ENCODE measurements at places on chromosomes 11 and 22.
A peak's percentile ranks its signal among the peaks of the same experiment; 100 is the strongest.

GRCh38 chr11:71103266-71103665 lies 149.1 kb downstream of the SHANK2 start:
- no peak for DNase-seq

DNA sequence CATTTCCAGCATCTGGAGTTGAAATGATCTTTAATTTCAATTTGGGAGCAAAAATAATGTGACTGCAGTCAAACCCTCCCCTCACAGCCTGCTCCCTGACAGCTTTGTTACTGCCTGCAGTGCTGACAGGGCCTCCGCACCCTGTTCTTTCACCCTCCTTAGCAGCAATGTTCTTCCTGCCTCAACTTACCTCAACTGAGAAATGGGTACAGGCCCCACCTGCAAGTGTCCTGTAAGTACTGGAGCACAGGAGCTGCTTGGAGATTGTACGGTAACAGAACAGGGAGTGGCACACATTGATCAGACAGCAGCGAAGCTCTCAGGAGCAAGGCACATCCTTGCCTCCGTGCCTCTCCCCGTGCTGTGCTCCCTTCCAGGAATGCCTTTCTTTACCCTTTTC lies 131.3 kb downstream of the CHST1 start:
- no peak for DNase-seq

- no peak for DNase-seq
Measured at GRCh38 chr22:36790648-36791047, 14.7 kb upstream of the IFT27 start.

DNA sequence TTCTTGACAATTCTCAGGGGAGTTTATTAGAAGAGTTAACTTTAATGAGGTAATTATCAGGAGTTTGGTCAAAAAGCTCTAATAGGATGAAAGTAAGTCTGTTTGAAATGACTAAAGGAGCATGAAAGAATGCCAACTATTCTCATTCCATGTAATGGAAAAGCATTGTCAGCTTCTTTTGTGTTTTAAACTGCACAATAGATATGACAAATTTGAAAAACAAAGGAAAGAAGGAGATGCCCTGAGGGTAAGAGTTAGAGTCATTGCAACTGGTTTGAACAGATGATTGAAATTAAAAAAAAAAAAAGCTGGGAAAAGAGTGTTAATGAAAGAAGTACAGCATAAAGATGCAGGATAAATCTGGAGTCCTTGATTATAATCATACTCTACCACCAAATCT lies 296.8 kb upstream of the FOLH1 start:
- DNase-seq: no peak

DNA sequence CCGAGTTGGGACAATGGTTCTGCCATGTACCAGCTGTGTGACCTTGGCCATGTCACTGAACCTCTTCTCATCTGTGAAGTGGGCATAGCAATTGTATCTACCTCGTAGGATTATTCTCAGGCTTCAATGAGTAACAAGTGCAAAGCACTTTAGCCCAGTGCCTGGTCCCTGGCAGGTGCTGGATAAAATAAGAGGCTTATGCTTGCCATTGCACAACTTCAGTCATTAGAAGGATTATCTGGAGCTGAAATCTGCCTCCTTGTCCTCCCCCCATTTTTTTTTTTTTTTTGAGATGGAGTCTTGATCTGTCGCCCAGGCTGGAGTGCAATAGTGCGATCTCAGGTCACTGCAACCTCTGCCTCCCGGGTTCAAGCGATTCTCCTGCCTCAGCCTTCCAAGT lies 7.2 kb downstream of the SMTNL1 start:
- no peak for DNase-seq

- DNase-seq: no peak
Measured at GRCh38 chr11:118259138-118259537, 5.0 kb downstream of the MPZL2 start.

DNA sequence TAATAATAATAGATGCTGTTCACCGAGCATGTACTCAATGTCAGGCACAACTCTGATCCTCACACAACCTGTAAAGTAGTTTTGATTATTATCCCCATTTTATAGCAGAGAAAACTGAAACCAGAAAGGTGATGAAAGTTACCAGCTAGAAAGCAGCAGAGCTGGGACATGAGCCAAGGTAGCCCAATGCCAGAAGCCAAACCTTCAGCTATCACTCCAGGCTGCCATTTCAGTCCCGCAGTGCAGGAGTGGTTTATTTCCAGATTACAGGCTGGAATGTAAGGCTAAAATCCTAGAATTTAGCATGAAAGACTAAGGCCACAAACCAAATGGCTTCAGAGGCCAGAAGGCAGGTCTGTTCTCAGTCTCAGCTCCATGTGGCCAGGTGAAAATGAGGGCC lies 108.8 kb downstream of the TENM4 start:
- no peak for DNase-seq

GRCh38 chr22:35399678-35400500 lies at the start of gene MCM5:
Gene MCM5 (plus strand): TSS chr22:35400140. CDS start chr22:35400439, 299 bp downstream.
- DNase-seq: peak; percentile 99

GRCh38 chr11:86610559-86611341 lies 61.7 kb downstream of the ME3 start:
- no peak for DNase-seq

GRCh38 chr11:45886816-45887520 lies 1.5 kb downstream of the MAPK8IP1 start:
- no peak for DNase-seq

- no peak for DNase-seq
Measured at GRCh38 chr11:121334973-121335710, 42.6 kb downstream of the SC5D start.

DNA sequence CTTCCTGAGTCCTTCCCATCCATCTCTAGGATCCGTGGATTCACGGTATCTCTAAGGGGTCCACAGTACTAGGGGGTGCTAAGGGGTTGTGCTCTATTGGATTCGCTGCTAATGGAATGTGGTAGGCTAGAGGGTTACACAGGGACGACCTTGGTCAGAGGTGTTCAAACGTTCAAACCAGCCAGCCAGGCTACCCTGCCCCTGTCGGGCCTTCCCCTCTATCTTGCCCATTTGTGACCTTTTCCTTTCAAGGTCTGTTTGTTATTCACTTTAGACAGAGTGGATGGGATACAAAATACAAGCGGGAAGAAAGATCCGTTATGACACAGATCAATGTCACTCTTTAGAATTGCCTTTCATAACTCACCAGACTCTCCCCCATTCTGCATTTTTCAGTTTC lies 205.8 kb upstream of the TBCEL start:
- no peak for DNase-seq

- DNase-seq: no peak
Measured at GRCh38 chr11:78100261-78100660, 20.6 kb upstream of the NDUFC2 start.

DNA sequence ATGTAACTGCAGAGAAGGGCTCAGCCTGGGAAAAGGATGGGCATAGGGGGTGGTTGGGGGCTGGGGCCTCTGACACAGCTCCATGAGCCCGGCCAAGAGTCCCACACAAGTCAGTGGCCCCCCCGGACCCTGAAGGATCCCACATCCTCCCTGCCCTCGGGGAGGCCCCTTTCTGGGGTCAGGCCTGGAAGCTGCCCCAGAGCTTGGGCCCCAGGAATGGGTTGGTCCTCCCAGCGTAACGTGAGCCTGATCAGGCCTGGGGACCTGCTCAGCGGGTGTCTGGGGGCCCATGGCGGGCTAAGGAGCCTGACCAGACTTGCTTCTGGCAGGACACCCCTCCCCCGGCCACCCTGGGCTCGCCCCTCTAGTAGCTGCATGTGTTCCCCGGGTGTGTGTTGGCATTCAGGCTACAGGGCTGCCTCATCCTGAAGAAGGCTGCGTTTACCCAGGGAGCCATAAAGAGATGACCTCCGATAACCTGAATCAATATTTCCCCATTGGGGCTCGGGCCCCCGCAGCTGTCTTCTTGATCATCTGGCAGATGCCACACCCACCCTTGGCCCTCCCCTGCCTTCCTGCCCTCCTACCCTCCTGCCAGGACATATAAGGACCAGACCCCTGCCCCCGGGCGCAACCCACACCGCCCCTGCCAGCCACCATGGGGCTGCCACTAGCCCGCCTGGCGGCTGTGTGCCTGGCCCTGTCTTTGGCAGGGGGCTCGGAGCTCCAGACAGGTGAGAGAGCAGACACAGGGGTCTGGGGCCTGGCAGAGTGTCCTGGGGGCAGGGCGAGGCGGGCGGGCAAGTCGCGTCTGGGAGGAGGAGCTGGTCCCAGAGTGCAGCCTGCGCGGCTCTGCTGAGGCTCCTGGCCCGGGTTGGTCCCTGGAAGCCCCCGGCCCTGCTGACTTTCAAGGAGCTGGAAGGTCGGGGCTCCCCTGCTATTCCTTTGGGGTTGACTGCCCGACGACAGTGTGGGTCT lies at the start of gene MUC2:
MUC2 (plus strand) TSS at position 631 of the 978 bp plus-strand sequence.
- no peak for DNase-seq

GRCh38 chr22:44449061-44449682 lies 48.9 kb downstream of the RTL6 start:
- DNase-seq: no peak

DNA sequence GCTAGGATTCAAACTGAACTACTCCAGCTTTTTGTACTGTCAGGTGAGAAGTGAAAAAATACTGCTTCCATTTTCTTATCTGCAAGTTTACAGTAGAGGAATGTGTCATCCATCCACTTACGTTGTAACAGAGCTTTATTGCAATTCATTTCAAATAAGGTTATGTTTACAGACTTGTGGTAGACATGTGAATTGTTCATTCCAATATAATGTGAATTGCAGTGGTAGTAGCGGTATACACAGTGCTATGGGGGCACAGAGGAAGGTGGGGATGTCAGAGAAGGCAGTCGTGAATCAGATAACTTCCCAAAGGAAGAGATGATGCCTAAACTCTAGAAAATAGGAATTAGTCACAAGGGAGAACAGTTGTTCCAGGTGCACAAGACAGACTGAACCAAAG lies 42.5 kb downstream of the CEP57 start:
- no peak for DNase-seq

GRCh38 chr11:126317756-126318573 lies 14.1 kb downstream of the DCPS start:
- DNase-seq: peak; percentile 86

GRCh38 chr22:32994041-32994830 lies 63.9 kb downstream of the SYN3 start:
- DNase-seq: no peak

DNA sequence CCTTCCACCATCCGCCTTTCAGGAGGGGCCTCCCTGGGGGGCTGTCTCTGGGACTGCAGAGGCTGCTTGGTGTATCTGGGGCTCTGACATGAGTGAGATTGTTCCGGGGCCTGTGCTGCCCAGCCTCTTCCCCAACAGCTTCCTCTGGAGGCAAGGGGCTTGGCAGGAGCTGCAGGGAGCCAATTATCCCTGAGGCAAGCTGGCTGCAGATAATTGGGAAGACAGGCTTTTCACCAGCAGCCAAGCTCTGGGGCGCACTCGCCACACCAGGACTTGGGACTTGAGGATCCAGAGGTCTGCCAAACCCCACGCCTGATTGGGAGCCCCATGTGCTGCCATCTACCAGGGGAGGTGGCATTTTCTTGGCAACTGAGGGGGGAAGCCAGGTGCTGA lies 15.6 kb upstream of the RTN4R start:
- no peak for DNase-seq

DNA sequence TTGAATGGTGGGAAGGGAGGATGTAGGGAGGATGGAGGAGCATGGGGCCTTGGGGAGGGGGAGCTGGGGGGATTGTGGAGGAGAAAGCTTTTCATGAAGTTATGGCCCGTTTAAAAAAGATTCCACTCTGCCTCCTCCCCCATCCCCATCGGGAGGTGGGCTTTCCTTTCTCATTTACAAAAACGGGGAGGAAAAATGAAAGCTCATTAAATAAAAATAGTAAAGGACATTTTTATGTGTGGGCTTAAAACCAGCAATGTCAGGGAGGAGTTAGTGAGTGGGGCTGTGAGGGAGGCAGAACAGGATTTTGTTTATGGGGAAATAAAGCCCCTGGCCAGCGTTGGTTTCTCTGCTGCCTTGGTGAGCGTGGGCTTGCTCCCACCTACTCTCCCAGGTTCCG lies 83.2 kb downstream of the ZBTB16 start:
- DNase-seq: no peak

DNA sequence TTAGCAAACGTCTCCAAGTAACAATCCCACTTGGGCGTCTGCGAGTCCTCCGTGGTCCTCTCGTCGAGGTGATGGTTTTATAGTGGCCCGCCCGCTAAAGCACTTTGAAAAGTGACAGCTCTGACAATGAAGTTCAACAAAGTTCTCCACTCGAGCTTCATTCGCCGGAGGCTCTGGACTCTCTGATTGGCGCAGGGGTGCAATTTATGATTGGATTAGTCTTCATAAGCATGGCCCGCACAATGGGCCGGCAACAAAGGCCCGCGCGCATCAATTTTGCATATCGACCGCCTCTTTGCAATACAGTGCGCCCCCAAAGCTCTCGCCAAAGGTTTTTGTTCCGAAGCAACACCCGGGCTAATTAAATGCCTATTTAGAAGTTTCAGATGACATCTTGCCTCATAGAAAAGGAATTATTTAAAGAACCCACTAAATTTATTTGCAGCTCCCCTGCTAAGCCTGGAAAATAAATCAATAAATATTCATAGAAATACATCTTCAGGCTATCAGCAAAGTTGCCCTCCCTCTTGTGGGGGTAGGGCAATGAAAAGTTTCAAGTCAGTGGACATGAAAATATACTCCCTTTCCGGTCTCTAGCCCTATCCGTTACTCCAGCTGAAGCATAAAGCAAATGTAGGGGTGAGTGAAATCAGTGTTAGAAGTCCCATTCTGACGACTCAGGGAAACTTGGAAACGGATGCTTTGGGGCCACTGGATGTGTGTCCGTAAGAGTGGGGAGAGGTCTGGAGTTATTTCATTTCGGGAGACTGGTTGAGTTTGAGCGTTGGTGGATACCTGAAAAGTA lies at the start of gene DBX1:
DBX1 (minus strand) TSS at position 51 of the 805 bp plus-strand sequence. CDS start 151 bp downstream, outside the sequence.
- DNase-seq: no peak

GRCh38 chr11:69217276-69218105 lies 61.8 kb downstream of the SMIM38 start:
- no peak for DNase-seq

DNA sequence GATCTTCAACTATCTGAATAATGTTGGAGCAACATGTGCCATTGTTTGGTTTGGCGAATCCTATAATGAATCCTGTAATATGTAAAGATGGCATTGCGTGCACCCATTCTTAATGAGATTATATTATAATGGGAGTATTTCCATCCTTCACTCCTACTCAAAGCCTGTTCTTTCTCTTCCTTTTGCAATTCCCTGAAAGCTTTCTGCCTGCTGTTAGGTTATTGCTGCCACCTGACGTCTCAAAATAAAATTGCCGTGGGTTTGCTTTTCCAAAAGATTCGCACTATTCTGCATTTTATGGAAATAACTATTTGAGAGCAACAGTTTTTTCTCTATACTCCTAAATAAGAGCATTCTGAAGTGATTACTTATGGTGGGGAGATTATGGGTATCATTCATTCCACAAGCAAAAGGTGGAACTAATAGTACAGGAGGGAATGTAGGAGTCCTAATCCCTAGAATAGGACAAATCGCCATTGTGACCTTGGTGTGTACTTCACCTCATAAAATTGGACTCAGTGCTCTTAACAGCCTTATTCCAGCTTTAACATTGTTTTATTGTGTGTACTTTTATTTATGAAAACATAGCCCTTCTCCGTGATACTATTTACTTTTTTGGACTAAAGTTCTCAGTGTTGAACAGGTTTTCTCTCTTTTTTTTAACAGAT lies 69.6 kb upstream of the ALKBH3 start:
- DNase-seq: no peak

- no peak for DNase-seq
Measured at GRCh38 chr22:27995801-27996528, 76.9 kb upstream of the PITPNB start.

GRCh38 chr22:28792491-28793383 lies 7.6 kb downstream of the XBP1 start:
- peak; percentile 73 for DNase-seq

GRCh38 chr11:86748296-86748695 lies 52.0 kb upstream of the PRSS23 start:
- DNase-seq: no peak

Data from DND-41 (cell line).